ENCODE measurements at places on chromosomes 11 and 22. TPM values are rescaled to one million over a fixed set of nuclear protein-coding genes. Genes with fewer than 3 reads are reported as not detected.

The NXPE1 gene
- not detected for total RNA-seq

The MUC5B gene
- 2.4 TPM for total RNA-seq

The APLNR gene
- 0.13 TPM for total RNA-seq

The MCAM gene
- total RNA-seq = 9.5 TPM

The KRTAP5-9 gene
- total RNA-seq = not detected

The SVIP gene
- total RNA-seq = 15.4 TPM
